ENCODE measurements at places on chromosomes 2 and 18. TPM values are rescaled to one million over a fixed set of nuclear protein-coding genes. Genes with fewer than 3 reads are reported as not detected.

Gene GALNT5
- total RNA-seq: under 0.01 TPM

Gene NDC80
- 8.6 TPM for total RNA-seq

Gene SDC1
- not detected for total RNA-seq

Gene CFAP53
- not detected for total RNA-seq
